Suppressor macrophage treated with lipopolysaccharide for 4 hours (primary cell): ENCODE measurements at places on chromosomes 3 and 15.

DNA sequence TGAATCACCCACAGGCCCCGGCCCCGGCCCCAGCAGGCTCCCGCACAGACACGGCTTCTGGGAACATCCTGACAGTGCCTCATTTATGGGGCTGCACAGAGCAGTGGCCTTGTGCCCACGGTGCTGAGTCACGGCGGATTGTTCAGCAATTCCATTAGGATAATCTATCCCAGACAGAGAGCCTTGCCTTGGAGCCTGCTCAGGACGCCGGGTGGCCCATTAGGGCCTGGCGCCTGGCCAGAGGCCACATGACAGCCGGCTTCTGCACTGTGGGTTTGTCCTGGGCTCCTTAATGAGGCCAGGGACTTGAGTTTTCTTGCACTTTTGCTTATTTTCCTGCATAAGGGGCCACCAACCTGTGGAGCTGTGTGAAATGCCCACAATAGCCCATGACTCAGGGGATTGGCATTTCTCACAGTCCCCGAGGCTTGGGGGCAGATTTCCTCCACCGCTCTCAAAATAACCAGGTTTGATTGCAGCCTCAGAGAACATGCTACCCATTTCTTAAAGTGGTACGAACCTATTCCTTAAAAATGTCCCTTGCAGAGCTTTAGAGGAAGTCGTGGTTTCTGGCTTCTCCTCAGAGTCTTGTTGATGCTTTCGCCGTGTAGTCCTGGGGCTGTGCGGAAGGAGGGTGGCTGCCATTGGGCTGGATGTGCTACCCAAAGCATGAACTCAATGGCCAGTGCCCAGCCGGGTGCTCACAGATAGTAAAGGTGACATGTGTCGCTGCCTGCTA is 19.0 kb downstream of the SYNM start:
- peak; percentile 37 for DNase-seq

- no peak for DNase-seq
These were observed 50.0 kb upstream of the SMAD6 start for GRCh38 chr15:66651913-66652642.

DNA sequence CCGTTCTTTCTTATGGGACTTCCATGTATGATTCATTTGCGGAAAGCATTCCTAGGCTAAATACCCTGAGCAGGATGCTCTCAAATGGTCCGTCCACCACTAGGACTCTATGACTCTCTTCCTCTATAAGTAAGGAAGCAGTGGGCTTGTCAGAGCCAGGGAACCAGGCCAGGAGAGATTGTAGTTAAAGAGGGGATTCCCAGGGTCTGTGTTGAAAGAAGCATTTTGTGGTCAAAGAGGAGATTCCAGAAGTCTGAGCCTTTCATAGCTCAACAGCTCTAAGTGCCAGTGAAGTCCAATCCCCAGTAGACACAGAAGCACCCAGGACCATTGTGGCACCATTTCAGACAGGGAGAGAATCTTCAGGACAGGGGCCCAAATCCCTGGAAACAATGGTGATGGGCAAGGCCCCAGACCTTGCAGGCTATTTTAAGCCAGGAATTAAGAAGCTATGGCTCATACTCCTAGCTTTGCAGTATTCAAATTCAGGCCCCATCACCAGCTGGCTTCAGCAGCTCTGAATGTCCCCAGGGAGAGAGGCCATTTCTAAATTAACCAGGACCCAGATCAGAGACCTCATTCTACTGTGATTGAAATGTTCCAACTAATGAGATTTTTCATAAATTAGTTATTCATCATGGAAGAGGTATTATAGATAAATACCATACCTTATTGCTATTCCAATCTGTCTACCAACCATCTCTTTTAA is 81.7 kb downstream of the CD47 start:
- DNase-seq: peak; percentile 80

DNA sequence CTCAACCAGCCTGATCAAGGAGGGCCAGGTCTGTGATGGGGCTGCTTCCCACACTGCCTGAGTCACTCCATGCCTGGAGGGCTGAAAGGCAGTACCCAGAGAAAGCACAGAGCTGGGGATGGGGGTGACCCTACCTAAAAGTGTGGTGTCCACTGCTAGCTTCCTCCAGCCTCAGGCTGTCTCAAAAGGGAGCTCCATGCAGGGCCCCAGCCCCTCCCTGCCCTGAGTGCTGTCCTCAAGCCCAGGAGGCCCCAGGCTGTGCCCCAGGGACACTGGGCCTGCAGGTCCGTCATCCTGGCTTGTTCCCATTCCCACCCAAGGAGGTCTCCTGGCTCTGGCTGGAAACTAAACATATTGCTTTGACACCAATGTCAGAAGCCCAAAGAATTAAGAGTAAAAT is 56.8 kb downstream of the ZNF445 start:
- DNase-seq: no peak

DNA sequence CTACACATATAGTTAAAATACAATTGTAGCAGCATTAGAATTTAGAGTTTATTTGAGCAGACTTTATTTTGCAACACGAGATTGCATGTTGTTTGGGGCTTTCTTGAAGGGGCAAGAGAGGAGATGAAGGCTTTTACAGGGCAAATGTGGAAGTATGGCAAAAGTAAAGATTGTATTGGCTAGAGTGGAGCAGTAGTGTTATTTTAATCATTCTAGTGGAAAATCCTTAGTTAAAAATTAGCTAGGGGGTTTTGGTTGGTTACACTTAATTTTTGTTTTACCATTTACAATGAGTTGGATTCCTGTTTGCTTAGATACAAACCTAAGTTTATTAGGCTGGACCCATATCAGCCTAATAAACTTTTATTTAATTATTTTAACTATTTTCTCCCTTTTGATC is 4.6 kb downstream of the OR5H15 start:
- DNase-seq: no peak

DNA sequence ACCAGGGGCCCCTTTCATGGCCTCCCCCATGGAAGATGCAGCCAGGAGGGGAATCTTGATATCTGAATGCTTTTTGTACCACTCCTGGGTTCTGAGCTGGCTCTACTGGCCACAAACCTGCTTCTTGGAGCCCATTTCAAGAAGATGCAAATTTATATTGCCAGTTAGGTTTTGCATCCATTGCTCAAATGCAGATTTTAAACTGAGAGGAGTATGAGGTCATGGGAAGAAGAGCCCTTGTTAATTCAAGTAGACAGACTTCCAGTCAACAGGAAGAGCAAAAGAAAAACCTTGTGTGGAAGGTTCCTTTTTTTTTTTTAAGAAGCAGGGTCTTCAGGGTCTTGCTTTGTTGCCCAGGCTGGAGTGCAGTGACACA is 133.5 kb downstream of the PDZRN3 start:
- no peak for DNase-seq

DNA sequence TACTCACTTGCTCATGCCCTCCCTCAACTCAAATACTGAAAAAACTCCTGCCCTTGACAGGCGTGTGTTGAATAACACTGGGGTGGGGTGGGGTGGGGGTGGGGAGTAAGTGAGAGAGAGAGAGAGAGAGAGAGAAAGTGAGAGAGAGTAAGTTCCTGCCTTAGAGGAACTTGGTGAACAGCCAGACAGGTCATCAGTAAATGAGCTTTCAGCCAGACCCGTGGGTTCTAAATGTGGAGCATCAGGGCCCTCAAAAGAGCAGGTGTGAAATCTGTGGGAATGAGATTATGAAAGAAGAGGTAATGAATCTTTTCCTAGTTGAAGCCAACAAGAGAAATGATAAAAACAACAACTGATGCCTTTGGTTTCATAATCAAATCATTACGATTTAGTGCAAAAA is 134.4 kb upstream of the FAM3D start:
- no peak for DNase-seq

DNA sequence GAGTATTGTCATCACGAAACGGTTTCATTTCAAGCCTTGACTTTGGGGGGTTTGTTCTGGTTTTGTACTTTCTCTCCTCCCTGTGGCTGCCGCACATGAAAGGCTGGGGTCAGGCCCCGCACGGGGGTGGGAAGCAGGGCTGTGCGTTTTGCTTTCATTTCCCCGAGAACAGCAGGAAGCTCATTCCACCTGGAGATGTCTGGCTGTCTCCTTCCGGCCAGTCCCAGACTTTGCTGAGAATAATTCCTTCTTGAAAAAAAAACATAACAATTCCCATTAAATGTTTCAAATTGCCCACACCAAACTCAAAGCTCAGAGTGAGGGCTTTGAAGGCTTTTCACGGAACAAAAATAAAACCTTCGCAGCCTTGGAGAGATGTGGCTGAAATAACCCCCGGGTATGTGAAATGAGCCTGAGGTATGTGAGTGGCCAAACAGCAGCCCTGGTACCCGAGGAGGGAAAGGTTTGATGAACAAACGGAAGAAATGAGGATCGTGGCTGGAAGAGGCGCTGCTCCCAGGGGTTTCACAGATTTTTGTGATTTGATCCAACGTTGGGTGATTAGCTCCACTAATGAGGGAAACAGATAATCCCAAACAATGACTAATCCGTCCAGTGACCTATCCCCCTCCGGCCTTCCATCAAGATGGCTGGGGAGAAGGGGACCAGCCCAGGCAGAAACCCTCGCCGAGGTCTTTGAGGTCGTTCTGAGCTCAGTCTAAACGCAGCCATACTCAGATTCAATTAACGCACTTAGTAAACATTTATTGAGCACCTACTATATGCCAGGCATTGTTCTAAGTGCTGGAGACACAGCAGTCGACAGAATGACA is 126.9 kb upstream of the MEF2A start:
- no peak for DNase-seq

- peak; percentile 41 for DNase-seq
These were observed 69.4 kb downstream of the BFSP2 start for GRCh38 chr3:133469140-133469731.

DNA sequence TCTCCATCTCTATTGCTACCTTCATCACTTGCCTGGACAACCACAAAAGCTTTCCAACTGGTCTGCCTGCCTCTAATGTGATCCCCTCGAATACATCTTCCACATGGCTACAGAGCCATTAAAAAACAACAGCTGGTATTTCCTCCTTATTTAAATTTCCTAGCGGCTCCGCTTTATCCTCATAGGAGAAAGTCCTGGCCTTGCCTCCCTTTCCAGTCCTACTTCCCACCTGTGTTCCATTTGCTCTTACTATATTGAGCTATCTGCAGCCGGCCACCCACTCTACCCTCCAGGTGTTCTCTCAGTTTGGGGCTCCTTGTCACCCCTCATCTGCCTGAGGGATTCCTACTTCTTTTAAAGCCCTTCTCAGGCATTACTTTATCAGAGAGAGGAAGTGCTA is 49.7 kb upstream of the TSPAN3 start:
- DNase-seq: no peak

DNA sequence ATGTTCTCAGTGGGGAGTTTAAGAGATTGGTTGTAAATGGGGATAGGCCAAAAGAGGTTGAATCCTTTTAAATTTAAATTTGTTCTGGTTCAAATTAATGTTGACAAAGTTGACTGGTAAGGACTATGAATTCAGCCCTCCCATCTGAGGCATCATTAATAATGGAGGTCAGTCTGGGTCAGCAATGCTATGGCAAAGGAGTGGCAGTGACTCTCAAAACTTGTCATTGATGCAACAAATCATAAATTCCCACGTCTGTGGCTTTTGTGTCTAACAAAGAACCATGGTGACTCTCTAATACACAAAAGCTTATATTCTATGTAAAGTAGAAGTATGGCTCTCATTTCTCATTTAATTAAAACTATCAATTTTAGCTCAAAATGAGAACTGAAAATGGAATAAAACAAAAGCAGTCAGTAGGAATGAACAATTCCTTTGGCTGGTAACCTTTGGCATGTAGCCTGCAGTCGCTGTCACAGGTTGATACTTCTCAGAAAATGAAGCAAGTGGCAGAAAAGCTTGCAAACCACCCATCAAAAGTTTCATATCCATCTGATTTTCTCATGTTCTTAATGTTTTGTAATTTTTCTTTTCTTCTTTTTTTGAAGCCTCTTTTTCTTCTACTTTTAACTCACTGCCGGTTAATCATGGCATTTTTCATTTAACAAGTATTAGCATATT is 12.2 kb upstream of the ZBED2 start:
- DNase-seq: no peak

DNA sequence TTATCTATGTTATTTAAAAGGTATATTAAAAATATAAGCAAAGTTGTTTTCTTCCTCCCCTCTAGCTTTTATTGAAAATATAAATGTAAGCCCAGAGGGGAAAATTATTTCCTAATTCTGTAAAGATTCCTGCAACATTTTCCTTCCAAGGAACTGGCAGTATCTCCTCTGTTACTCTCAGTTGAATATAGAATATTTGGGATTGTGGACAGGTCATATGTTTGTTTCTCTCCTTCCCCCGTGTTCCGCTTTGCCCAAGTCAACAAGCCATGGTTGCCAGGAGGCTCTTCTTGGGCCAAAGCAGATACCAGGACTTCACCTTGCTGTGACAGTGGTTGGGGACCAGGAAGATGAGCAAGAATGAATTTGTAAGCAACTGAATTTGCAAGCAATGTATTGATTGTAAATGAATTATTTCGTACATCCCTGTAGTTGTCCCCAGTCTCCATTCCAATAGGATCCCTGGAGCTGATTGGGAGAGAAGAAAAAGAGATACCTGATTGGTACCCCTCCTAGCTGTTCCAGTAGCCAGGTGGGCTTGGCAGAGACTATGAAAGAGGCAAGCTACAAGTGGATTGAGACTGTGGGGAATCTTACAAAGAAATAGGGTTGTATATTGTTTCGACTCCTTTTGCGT is 130.8 kb downstream of the FNDC3B start:
- DNase-seq: no peak

- DNase-seq: no peak
These were observed 60.5 kb upstream of the TBC1D5 start for GRCh38 chr3:17802950-17803349.

- no peak for DNase-seq
These were observed 33.7 kb downstream of the ARRDC4 start for GRCh38 chr15:97994236-97994635.

DNA sequence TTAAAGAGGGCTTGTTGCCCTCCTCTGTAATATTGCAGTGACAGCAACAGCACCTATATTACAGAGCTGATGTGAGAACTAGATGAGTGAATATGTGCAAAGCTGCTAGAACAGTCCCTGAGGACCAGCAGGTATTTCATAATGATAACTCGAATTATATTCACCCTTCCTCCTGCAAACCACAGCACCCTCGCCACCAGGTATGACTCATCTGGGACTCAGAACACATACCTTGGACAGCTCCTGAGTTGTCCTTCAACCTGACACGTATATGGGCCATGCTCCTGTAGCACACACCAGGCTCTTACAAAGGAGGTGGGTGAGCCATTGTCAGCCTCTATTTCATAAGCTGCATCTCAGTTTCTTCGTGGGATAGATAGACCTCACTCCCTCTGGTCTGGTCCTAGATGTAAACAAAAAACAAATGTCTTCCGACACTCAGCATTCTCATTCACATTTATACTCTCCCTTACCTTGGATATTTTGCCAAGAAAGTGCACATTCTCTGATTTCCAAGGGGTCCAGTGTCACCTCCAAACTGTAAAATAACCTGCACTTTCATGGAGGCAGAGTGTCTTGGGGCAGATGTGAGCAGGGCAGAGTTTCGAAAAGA is 124.5 kb downstream of the TLE3 start:
- peak; percentile 19 for DNase-seq

- no peak for DNase-seq
These were observed 85.9 kb upstream of the IGF1R start for GRCh38 chr15:98562331-98562937.
